ENCODE measurements at places on chromosomes 4 and X.
A peak's percentile ranks its signal among the peaks of the same experiment; 100 is the strongest.

DNA sequence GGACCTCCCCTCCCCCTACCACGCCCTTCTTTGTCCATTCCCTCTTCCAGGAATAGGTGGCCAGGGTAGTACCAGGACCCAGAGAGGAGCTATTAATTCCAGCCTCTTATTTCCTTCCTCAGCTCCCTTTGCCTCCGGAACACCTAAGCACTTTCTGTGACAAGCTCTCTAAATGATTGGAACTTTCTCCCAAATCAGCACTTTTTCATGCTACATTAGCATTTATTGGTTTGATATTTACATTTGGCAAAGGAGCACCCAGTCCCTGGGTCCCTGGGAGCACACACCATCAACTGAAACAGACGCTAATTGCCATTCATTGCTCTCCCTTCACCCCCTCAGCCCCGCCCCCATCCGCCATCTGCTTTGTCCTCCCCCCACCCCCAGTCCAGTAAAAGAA, 182.0 kb upstream of the BCOR start:
- DNase-seq, result no peak

GRCh38 chrX:94051926-94052325, 377.9 kb downstream of the FAM133A start:
- no peak for DNase-seq

- DNase-seq, result peak; percentile 68
Measured at GRCh38 chrX:9342561-9343051, 122.3 kb upstream of the TBL1X start.

DNA sequence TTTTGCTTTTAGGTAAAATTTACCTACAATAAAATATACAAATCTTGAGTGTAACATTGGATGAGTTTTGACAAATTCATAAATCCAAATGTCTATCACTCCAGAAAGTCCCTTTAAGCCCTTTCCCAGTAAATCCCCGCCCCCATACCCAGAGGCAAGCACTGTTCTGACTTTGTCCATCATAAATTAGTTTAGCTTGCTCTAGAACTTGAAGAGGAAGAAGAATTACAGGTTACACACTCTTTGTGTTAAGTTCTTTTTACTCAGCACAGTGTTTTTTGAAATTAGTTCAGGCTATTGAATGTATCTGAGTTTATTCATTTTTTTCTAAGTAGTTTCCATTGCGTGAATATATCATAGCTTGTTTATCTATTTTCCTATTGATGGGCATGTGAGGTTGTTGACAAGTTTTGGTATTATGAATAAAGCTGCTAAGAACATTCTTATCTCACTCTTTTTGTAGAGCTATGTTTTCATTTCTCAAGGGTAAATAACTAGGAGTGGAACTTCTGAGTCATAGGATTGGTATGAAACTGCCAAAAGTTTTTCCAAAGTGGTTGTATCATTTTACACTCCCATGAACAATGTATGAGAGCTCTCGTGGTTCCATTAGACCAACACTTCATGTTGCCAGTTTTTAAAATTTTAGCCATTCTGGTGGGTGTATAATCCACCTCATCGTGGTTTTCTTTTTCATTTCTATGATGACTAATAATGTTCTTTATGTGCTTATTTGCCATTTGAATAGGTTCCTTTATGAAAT, 22.4 kb upstream of the HPSE start:
- no peak for DNase-seq

GRCh38 chrX:86809651-86810050, 661.4 kb downstream of the DACH2 start:
- DNase-seq, result no peak

DNA sequence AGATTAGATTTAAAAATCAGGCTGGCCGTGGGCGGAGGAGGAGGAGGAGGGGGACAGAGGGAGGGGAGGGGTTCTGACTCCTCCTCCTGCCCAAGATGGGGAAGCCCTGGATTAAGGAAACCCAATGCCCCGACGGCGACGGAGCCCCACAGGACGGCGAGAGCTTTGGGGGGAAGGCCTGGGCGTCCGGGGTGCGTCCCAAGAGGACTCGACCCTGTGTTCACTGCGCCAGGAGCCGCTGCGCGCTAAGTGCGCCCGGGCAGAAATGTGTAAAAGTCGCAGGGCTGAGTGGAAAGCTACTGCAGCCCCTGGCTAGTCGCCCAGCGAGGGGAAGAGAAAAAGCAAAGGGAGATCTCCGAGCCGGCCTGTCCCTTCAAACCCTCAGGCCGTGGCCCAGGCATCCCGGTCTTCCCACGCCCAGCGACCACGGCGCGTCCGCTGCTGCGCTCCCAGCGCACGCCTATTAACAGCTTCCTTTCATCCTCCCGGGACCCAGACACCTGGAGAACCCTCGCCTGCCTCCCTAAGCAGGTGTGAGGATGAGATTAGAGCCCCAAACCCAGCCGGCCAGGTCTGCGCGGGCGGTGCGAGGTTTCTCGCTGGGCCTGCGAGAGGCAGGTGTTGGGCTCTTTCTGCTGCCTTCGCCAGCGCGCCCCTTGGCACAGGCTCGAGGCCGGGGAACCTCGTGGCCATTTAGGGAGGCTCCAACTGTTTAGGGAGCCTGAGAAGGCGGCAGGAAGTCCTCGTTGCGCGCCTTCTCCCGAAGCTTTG, 1.4 kb upstream of the RPS6KA3 start:
- DNase-seq, result no peak

DNA sequence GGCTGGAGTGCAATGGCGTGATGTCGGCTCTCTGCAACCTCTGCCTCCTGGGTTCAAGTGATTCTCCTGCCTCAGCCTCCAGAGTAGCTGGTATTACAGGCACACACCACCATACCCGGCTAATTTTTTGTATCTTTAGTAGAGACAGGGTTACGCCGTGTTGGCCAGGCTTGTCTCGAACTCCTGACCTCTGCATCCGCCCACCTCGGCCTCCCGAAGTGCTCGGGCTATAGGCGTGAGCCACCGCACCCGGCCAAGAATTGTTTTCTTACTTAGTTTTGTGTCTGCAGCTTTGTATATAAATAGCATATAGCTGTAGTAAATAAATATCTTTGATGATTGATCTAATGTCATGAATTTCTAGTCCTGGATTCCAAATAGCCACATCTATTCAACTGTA, 81.1 kb downstream of the IL1RAPL1 start:
- no peak for DNase-seq

DNA sequence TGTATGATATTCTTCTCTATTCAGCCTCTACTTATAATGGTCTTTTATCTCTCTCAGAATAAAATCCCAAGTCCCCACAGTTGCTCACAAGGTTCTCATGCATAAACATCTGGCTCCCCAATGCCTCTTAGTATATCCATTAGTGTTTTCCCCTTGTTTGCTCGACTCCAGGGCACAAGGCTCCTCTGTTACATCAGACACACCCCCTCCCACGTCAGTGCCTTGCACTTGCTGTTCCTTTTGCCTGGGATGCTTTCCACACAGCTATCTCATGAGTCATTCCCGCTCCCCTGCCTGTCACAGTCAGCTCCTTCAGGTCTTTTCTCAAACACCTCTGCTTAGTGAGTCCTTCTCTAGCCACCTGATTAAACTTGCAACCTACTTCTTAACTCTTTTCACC, 260.2 kb downstream of the IL1RAPL1 start:
- DNase-seq, result no peak

- DNase-seq, result peak; percentile 32
Measured at GRCh38 chr4:84529169-84529751, 30.2 kb upstream of the NKX6-1 start.

DNA sequence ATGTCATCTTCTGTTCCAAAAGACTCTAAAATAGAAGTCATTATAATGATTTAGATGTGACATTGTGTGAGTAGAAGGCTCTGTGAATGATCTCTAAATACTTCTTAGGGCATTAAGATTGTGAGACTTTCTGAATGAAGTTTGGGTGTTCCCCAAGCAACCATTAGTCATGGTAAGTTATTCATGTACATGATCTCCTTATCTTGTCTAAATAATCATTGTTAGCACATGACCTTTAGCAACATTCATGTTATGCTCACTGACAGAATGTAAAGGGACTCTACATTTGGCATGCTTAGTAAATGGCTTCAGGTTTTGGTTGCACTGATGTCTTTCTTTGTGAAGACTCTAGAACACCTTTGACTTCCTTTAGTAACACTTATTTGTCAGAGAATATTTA, 140.8 kb upstream of the AGA start:
- no peak for DNase-seq

DNA sequence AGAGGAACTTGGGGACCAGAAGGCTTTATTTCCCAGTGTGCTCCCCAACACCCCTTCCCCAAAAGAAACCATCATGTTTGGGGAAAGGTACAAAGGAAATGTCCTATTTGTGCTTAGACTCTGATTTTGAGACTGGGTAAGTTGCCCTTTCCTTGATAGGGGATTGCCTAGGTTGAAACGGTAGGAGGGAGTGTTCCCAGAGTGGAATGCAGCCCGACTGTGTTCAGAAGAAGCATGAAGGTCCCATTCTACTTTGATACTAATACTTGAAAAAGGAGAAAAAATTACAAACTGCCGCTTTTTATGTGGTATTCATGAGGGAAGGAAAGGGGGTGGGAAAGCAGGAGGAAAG, 32.4 kb upstream of the TMEM131L start:
- DNase-seq, result no peak

DNA sequence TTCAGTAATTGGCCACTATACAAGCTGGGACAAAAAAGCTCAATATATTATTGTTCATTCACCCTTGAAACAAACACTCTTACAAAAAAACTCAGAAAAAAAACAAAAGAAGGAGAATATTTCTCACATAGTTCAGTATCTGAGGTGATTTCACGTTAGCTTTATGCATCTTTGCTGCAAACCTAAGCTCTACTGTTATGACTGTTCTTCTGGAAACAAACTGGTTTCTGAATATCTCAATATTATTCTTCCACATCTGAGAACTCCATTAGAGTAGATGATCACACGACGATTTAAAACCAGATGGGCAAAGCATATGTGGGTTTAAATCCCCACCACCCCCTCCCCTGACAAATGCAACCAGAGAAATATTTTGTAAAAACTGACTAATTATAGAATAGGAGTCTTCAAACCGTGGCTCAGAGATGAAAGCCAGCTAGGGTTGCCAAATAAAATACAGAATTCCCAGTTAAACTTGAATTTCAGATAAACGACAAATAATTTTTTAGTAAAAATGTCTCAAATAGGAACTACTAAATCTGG, 182.0 kb upstream of the FAM241A start:
- no peak for DNase-seq

DNA sequence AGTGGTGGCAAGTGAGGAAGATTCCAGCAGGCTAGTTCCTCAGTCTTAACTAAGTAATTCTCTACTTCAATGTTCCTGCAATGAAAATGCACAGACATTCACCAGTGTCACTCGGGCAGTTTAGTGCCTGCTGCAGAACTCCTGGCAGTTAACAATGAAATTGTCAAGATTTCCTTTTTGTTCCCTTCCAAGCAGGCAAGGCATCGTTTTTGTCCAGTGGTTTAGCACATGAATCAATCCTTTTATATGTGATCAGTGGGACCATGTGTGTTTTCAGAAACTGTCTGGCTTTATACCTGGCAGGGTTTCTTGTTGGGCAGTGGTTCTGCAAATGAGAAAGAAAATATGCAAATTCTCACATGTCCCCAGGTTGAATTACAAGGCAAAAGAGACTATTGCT, 122.2 kb downstream of the GBA3 start:
- no peak for DNase-seq

DNA sequence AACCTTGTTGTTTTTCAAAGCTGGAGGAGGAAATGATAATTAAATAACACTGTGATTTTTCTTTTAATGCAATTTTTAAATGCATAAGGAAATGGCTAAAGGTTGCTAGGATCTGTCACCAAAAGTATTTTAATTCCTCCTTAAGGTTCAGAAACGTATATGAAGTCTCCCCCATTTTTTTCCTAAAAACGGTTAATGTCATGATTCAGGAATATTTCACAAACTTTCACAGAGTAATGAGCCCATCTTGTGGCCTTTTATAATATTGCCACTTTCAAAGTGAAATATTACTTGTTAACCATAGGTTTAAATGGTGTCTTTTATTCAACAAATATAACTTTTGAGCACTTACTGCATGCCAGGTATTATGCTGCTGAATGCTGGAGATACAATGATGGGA, 99.5 kb upstream of the USP38 start:
- no peak for DNase-seq

DNA sequence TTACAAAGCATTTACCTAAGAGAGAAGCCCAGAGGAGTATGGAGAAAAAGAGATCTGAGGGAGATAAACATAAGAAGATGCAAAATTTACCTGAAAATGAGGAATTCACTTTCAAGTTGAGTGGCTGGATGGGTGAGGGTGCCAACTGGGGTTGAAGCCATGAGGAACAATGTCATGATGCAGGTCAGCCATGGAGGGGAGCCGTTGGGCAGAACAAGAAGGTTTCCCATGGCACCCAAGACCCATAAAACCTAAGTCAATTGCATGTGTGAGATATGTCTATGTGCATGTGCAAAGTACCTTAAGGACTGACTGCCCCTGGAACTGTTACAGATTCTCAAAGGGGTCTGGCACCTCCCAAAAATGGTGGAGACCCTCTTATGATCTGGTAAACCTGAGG, 46.6 kb upstream of the PRRG1 start:
- DNase-seq, result no peak

DNA sequence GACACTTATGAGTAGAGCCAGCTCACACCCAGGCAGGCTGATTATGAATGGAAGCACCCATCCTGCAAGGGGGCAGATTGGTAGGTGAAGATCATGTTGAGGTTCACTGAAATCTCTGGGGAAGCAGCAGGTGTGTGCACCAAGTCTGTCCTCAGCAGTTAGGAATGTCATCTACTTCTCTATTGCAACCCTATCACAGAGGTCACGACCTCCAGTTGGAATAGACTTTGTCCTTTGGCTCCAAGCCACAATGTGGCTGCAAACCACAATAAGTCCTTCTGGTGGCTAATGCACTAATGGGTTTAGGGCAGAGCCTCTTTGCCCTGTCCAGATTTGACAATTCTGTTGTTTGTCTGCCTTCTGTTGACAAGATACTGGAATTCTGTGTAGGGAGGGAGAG, 1056.7 kb downstream of the PCDH19 start:
- DNase-seq, result no peak

DNA sequence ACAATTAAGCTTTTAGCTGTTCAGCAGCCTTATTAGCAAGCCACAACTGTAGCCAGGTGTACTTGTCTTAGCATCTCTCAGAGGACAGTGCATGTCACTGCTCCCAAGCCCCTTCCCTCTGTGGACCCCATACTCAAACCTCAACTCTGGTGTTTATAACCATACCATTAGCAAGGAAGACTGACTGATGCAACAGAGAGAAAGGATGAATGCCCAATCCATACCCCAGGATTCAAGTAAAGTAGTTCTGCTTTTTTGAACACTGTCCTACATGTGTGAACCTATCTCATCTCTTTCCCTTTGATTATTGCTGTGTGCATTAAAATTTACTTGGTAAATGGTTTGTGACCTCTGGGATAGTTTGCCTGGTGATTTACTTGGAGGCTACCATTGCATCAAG, 22.8 kb upstream of the CYBB start:
- DNase-seq, result no peak

Data from NCI-H1105 treated with DMSO at 0.1 percent for 48 hours (cell line).